ENCODE measurements at places on chromosomes 12 and 14. TPM values are rescaled to one million over a fixed set of nuclear protein-coding genes. Genes with fewer than 3 reads are reported as not detected.

MYF6 gene
- total RNA-seq, result not detected

TRIM9 gene
- total RNA-seq, result 5.9 TPM

PTPRQ gene
- 1.8 TPM for total RNA-seq

TAS2R30 gene
- 6.3 TPM for total RNA-seq

EMP1 gene
- 231 TPM for total RNA-seq

- no peak overlapping the region for H3K27ac ChIP-seq
- DNase-seq, result no peak
- no peak overlapping the region for H3K4me3 ChIP-seq
Observed at GRCh38 chr12:78324234-78324633, 493.5 kb downstream of the NAV3 start.

GRCh38 chr12:65984227-65984479 is 146.4 kb downstream of the LLPH start:
- no peak overlapping the region for H3K27ac ChIP-seq
- H3K27me3 ChIP-seq, result no peaks in the 10 kb centered on the region
- H3K4me1 ChIP-seq, result no peaks in the 10 kb centered on the region
- no peak for DNase-seq
- no peak overlapping the region for H3K4me3 ChIP-seq

DNA sequence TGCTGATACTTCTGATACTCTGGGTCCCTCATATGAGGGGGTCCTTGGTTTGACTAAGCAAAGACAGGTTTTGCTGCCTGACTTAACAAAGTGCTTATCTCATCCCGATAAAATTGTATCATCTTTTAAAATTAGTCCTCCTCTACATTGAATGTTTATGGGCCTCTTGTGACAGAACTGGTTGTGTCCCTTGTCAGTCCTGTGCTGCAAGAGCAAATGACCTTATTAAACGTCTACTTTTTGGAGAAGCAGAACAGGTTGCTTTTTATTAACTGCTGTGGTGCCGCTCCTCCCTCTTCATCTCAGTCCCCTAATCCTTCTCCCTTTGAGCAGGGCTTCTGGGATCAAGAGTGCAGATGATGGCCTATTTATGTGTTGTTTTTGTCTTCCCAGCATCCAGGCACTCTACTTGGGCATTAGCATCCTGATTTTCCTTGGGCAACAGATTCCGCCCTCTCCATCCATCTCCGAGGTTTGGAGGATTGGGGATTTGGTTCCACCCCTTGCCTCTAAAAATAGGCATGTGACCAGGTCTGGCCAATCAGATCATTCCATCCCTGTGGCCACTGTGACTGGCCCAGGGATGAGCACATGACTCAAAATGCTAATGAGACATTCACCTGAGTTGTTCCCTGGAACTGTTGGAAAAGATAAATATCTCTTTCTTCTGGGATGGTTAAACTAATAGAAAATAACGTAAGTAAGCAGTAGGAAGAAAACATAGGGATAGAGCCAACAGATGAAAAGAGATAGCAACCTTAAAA is 2.9 kb upstream of the DENR start:
- no peaks in the 10 kb centered on the region for H3K27me3 ChIP-seq
- H3K36me3 ChIP-seq, result no peaks in the 10 kb centered on the region
- H3K27ac ChIP-seq, result no peak overlapping the region
- H3K4me1 ChIP-seq, result peaks cover 10% of the 10 kb centered on the region
- H3K4me3 ChIP-seq, result no peak overlapping the region

- no peaks in the 10 kb centered on the region for H3K27me3 ChIP-seq
- no peak overlapping the region for H3K27ac ChIP-seq
- DNase-seq, result no peak
- no peaks in the 10 kb centered on the region for H3K4me1 ChIP-seq
- no peaks in the 10 kb centered on the region for H3K36me3 ChIP-seq
Observed at GRCh38 chr12:4446335-4446734, 720 bp upstream of the FGF6 start.

All from tibial nerve (tissue), 4 donors.